Dermis blood vessel endothelial cell (primary cell): ENCODE measurements at places on chromosomes 13 and 19.

GRCh38 chr13:72174549-72174948 lies 307.5 kb upstream of the DACH1 start:
- no peak for DNase-seq

GRCh38 chr19:482186-483041 lies 13.9 kb upstream of the MADCAM1 start:
- peak; percentile 40 for DNase-seq

GRCh38 chr13:29704648-29705047 lies 109.2 kb upstream of the SLC7A1 start:
- no peak for DNase-seq

DNA sequence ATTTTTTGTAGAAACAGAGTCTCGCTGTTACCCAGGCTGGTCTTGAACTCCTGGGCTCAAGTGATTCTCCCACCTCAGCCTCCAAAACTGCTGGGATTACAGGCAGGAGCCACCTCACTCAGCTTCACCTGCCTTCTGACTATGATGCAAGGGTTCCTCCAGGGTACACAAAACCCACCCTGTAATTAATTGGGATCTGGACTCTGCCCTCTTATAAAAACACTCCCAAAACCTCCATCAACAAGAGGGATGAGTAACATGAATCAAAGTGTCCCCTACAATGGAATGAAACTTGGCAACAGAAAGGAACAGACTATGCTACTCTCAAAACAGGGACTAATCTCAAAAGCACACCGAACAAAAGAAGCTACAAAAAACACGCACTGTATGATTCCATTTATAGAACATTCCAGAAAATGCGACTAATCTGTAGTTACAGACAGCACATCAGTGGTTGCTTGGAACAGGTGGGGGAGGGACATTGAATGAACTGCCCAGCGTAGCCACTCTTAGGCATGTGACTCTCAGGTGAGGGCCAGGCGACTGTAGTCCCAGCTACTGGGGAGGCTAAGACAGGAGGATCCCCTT lies 3.2 kb upstream of the PRR36 start:
- no peak for DNase-seq

DNA sequence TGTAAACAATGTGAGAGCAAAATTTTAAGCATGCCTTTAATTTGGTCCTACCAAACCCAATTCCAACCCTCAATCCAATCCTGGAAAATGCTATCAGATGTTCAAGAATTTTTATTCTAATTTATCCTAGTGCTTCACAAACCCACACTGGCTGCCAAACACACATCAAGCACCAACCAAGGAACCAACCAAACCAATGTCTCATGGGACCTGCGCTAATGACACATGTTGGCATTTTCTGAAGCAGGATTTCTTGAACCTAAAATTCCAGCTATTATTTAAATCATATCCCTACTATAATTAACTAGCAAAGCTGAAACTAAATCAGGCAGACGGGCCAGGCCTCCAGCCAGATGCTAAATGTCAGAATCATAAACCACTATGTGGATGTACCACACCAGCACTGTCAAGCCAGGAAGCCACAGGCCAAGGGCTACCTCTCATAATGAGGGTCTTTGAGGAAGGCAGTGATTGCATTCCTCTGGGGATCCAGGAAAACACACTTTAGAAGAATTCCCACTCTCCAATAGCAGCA lies 5.8 kb downstream of the LATS2 start:
- no peak for DNase-seq

DNA sequence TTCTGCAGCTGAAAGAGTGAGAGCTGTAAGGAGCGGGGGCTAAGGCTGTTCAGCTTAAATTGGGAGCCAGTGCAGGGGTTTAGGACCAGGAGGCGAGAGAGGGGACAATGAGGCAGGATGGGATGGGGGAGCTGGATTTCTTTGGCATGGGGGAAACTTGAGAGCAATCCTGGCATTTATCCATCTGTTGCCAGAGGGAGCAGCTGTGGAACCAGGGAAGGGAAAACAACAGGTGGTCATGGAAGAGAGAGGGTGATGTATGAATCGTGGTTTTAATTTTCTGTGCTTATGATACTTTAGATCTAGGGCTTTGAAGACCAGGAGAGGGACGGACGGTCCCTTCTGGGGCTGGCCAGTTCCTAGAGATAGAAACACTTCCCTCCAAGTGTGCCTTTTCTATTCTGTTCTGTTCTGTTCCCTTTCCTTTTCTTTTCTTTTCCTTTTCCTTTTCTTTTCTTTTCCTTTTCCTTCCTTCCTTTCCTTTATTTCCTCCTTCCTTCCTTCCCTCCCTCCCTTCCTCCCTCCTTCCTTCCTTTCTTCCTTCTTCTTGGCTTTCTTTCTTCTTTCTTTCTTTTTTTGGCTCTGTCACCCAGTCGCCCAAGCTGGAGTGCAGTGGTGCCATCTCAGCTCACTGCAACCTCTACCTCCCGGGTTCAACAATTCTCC lies 16.0 kb upstream of the CCL25 start:
- DNase-seq, result no peak

GRCh38 chr19:14672188-14672872 lies 2.3 kb downstream of the ADGRE3 start:
- DNase-seq, result no peak

GRCh38 chr13:98450026-98450425 lies 126.9 kb downstream of the STK24 start:
- no peak for DNase-seq

GRCh38 chr13:39956036-39956435 lies 300.6 kb downstream of the COG6 start:
- no peak for DNase-seq

- DNase-seq, result peak; percentile 53
Measured at GRCh38 chr13:25901460-25902376, 150.1 kb downstream of the SHISA2 start.

- DNase-seq, result peak; percentile 45
Measured at GRCh38 chr19:792306-792885, 4.9 kb upstream of the PTBP1 start.

- no peak for DNase-seq
Measured at GRCh38 chr13:32537580-32538142, 934 bp downstream of the N4BP2L2 start.

GRCh38 chr19:33301144-33301899 lies 1.0 kb downstream of the CEBPA start:
- DNase-seq, result no peak

- DNase-seq, result no peak
Measured at GRCh38 chr19:33447336-33448158, 74.0 kb downstream of the CEBPG start.

GRCh38 chr13:63554157-63554556 lies 2138.5 kb upstream of the PCDH20 start:
- no peak for DNase-seq

GRCh38 chr19:28820289-28820688 lies 392.7 kb downstream of the UQCRFS1 start:
- DNase-seq, result no peak

- no peak for DNase-seq
Measured at GRCh38 chr13:98350746-98351330, 173.8 kb upstream of the RNF113B start.

- DNase-seq, result no peak
Measured at GRCh38 chr13:59834801-59835200, 328.9 kb downstream of the DIAPH3 start.

DNA sequence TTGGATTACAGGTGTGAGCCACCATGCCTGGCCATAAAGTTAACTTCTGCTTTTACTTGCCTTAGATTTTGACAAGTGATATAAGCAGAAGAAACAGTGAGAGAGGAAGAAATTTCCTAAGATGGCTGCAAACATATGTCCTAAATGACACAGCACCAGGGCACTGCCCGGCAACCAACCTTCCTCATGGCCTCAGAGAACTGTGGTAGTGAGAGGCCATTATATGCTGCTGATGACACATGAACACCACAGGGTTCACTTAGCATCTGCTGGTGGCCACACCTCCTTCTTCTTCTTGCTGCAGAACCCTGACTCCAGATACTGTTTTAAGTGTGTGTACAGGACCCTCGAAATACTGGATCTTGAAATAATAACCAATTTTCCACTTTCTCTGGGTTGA lies 88.2 kb downstream of the KCTD12 start:
- no peak for DNase-seq
